ENCODE measurements at places on chromosomes 7 and 10. TPM values are rescaled to one million over a fixed set of nuclear protein-coding genes. Genes with fewer than 3 reads are reported as not detected.

Gene FBXO24
- total RNA-seq = 0.35 TPM

Gene CNTNAP2
- 0.02 TPM for total RNA-seq

Gene GRK5
- total RNA-seq = 9.8 TPM

Gene TEX47
- not detected for total RNA-seq

Gene ABCB4
- not detected for total RNA-seq

Gene CASTOR2
- 3.6 TPM for total RNA-seq

Gene CCL24
- total RNA-seq = not detected

Gene PGAM1
- 616 TPM for total RNA-seq

Gene EBF3
- 0.20 TPM for total RNA-seq

Gene CYP2C8
- not detected for total RNA-seq

Gene FAM237B
- total RNA-seq = 0.10 TPM

Gene MET
- 72.0 TPM for total RNA-seq

Gene KIAA1217
- 1.1 TPM for total RNA-seq

Gene INSYN2A
- total RNA-seq = 1.6 TPM

Gene MGAM2
- total RNA-seq = 0.02 TPM

Gene ERCC6
- total RNA-seq = 6.1 TPM

Gene GRM3
- total RNA-seq = not detected

Gene PODXL
- total RNA-seq = 43.0 TPM

Gene GPR85
- total RNA-seq = not detected

Gene PRLHR
- not detected for total RNA-seq

Gene IFIT1
- total RNA-seq = 5.4 TPM

Gene GIMAP5
- total RNA-seq = not detected

Gene BEND7
- 8.7 TPM for total RNA-seq

Gene TRIP6
- 52.4 TPM for total RNA-seq

Gene MBLAC1
- 3.0 TPM for total RNA-seq

Gene MYPN
- total RNA-seq = 1.9 TPM

Gene JCAD
- total RNA-seq = 22.0 TPM

Gene CAV2
- 209 TPM for total RNA-seq

Gene TRIL
- total RNA-seq = not detected

Gene LRRC61
- 0.07 TPM for total RNA-seq

Gene EVX1
- total RNA-seq = 0.18 TPM

Gene CALHM1
- not detected for total RNA-seq

Gene CLCN1
- 0.03 TPM for total RNA-seq

Gene DOCK1
- 23.2 TPM for total RNA-seq

Gene CARD11
- total RNA-seq = 1.8 TPM

Gene ADK
- total RNA-seq = 32.4 TPM
